Activated naive CD8-positive, alpha-beta T cell treated with anti-CD3 and anti-CD28 coated beads, Interleukin-2, amount 50 U/mL, for 16 hours (primary cell): ENCODE measurements at places on chromosomes 5 and 9.

- DNase-seq, result no peak
Measured at GRCh38 chr9:127897193-127897692, 2.2 kb downstream of the ST6GALNAC6 start.

DNA sequence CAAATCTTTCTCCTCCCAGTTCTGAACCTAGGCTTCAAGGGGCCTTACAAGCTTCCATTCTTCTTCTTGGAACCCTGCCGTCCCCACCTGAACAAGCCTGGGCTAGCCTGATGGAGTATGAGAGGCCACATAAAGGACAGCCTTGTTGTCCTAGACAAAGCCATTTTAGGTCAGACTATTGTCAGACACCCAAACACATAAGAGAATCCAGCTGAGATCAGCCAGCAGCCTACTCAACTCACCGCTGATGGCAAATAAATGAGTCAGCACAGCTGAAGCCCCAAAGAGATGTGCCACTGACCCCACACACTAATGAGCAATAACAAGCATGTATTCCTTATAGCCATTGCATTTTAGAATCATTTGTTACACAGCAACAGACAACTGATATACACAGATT, 33.8 kb downstream of the SVEP1 start:
- no peak for DNase-seq

GRCh38 chr5:488744-489688, 35.2 kb downstream of the SLC9A3 start:
- DNase-seq, result no peak

DNA sequence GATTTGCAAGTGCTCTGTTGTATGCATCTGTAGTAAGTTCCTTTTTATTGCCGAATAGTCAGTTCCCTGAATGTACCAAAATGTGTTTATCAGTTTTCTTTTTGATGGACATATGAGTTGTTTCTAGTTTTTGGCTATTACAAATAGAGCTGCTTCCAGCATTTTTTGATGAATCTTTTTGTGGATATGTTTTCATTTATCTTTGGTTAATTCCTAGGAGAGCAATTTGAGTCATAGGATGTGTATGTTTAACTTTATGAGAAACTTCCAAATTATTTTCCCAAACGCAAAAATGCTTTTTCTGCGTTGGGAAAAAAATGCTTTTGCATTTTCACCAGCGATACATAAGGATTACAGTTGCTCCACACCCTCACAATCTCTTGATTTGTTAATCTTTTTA, 287.7 kb downstream of the FER start:
- DNase-seq, result no peak

DNA sequence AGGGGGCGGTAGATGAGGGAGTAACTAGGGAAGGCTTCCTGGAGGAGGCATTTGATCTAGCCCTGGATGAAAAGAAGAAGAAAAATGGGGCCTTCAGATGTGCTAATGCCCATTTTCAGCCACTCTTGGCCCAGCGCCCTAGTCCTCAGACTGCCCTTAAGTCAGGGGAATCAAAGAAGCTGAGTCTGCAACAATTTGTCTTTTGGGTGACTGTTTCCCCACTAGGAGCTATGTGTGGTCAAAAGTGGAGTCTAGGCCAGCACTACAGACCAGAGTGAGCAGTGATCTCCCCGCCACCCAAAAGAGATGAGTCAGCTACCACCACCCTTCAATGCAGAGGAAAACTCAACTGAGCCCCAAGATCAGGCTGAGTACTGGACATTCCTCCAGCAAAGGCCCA, 542.1 kb downstream of the BNC2 start:
- DNase-seq, result no peak
